ENCODE measurements at places on chromosomes 3 and 15.
A peak's percentile ranks its signal among the peaks of the same experiment; 100 is the strongest.

DNA sequence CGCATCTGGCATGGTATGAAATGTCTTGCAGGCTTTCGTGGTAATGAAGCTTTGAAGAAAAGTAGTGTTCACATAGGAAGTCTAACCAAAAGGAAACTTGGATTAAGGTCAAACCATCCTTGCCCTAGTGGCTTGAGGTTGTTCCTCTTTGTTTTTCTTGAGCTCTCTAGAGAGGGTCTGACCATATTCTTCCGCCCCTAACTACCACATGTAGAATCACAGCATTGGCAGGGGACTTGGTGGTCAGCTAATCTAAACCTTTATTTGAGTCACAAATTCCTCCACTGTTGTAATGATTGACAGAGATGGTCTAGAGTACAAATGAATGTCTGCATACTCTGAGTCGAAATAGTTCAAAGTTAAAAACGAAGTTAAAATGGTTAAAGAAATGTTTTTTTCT, 39.1 kb upstream of the PHLDB2 start:
- DNase-seq: no peak

DNA sequence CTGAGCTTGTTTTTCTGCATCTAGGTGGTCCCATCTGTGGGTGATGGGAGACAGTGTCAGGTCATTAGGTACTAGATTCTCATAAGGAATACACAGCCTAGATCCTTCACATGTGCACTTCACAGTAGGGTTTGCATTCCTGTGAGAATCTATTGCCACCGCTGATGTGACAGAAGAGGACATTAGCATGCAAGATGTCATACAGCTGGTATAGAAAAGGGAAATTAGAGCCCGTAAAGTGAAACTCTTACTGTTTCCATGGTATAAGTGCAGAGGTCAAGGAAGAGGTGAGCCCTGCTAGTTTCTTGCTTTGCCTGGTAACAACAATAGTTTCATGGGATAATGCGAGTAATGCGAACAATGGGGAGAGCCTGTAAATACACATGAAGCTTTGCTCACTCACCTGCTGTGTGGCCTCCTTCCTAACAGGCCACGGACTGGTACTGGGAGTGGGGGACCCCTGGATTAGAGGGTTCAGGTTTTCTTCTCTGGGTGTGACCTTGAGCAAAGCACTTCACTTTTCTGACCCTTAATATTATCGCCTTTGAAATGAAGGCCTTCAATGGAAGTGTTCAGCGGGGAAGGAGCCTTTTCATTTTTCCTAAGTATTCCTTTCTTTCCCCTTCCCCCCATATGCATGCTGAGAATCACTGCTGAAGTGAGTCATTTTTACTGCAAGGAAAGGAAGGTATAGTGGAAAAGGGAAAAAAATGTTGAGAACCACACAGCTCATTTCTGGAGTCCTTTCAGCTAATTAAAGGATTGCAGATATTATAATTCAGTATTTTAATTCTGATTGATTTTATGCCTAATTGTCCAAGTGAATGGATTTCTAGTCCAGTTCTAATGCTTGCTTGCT, 286.4 kb downstream of the UBE2E2 start:
- no peak for DNase-seq

GRCh38 chr3:153026026-153026425, 136.0 kb upstream of the RAP2B start:
- DNase-seq: no peak

- no peak for DNase-seq
Observed at GRCh38 chr3:30258426-30259392, 347.7 kb upstream of the TGFBR2 start.

DNA sequence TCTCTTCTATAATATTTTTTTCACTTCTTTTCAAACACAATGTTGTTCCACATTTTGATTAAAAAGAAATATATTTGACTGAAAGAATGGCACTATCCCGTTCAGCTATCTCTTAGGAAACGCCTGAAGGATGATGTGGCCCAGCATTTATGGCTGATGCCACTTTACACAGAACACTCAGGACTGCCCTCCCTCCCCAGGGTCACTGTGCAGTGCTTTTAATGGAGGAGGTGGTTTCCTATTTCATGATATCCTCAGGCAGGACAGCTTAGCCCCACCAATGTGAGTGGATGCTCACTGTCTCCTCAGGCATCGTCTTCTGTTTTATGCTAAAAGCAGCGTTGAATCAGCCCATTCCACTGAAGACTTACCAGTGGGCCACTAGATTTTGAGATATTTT, 135.9 kb downstream of the KCNAB1 start:
- no peak for DNase-seq

DNA sequence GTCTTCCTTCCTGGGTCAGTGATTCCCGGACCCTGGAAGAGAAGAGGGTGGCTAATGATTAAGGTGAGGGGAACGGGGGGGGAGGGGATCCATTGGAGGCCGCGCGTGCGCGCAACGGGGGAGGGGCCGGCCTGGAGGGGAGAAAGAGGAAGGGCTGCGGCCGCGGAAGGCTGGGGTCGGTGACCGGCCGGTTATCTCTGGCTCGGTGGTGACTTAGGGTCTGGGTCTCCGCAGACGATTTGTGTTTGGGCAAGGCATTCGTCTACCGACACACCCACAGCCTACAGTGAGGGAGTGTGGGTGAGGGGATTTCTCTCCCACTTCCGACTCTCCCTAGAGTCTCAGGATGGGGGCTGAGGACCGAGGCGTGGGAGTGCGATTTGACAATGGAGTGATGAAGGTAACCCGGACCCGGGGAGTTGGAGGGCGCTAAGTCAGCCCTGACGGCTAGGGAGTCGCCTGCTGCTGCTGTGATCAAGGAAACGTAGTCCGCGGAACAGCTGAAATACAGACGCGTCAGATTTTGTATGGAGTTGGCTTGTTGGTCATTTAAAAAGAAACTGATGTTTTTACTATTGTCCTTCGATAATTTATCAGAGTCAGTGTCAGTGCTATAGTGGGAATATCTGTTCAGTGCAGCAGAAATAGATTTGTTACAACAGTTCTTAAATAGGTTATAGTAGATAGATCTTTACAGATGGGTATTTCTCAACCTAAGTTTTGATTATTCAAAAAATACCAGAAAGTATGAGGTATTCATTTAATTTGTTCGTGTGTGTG, 733 bp downstream of the RNF111 start:
- DNase-seq: peak; percentile 28

- no peak for DNase-seq
Observed at GRCh38 chr3:79405183-79405582, 362.6 kb downstream of the ROBO1 start.

- no peak for DNase-seq
Observed at GRCh38 chr3:104402902-104403301, 963.8 kb upstream of the ALCAM start.

GRCh38 chr15:65980824-65981456, 111.6 kb downstream of the RAB11A start:
- no peak for DNase-seq

GRCh38 chr3:187398955-187399354, 30.8 kb downstream of the RTP4 start:
- DNase-seq: no peak

DNA sequence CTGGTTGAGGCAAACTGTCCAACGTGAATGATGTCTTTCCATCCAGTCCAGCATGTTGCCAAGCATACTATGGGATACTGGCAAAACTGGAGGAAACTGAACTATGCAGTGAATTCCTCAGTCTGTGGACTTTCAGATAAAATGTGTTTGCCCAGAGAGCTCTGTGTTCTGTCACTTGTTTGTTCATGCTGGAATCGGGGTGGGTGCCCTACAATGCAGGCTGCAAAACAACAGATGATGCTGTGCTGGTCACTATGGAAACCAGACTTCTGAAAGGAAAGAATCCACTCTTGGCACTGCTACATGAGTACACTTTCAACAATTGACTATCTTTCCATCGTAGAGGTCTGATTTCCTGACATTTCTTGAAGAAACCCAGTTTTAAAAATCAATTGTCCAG, 272.5 kb upstream of the ARHGEF26 start:
- DNase-seq: no peak

DNA sequence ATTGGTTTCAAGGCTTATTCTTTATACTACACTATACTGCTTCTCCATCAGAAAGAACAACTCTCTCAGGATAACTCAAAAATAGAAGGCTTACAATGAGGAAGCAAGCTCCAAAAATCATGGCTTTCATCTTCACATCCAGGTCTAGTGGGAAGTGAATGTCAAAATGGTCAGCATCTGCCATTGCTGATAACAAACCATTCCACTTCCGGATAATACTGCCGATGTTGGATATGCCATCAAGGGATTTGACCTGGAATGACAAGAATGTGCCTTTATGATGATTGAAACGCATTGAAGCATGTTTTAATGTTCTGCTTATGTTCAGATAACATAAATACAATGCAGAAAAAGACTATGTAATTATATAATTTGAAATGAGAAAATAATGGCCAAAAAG, 34.0 kb upstream of the PLOD2 start:
- no peak for DNase-seq
